ENCODE measurements at places on chromosomes 12 and 14.

DNA sequence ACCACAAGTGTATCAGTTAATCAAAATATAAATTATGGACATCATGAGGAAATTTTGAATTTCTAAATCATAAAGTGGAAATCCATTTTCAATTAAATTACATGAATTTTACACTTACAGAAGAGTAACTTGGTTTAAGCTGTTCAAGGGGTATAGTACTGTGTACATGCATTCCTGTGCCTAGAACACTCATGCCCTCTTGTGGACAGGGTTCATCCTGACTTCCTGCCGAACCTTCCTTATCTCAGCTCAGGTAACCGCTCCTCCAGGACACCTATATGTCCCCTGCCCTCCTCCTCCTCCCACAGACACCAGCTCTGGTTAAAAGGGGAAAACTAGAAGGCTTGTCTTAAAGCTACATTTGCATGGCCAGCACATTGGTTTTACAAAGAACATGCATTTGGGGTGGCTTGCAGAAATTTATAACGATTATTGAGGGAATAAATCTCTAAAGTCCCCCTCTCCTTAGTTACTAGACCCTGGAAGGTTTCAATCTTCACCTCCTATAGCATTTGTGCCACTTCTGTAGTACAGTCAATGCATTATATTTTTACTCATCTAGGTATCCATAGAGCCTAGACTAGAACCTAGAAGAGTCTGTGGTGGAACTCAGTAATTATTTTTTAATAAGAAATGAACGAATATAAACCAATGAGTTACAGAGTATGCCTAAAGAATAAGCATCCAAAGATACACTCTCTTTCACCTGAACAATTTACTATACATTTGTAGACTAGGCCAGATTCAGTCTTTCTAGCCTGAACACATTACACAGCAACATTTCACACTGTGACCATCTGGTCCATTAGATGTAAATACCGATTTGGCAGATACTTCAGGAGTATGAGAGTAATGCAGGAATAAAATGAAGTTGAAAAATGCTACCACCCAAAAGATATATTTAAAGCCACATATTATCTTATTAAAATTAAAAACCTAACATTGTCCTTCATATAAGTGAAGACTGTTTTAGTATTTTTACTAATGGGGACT, 345.6 kb downstream of the PAWR start:
- no peak for DNase-seq

DNA sequence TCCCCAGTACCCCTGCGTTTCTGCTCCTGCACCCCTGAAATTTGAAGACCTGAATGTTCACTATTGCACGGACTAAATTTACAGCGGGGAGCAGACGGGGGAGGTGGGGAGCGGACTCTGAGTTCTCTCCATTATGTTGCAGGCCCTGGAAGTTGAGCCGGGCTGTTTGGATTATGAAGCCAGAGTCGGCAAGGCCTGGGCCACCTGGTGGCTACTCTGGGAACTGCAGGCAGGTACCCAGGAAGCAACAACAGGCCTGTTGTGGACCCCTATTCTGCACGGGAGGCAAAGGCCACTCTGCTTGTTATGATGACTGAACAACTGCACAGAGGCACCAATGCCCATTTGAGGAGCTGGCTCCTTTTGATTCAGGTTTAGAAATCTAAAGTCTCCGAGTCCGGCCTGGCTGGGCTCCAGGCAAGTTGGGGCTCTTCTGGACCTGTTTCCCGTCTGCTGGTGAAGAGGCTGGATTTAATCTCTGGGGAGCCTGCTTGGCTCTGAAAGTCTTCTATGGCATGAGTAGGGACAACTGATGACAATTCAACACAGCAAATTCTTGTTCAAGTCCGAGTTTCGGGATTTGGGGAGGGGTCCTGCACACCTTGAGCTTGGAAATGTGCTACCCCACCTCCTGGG, 34.1 kb upstream of the FAM181A start:
- DNase-seq = peak; percentile 79

- no peak for DNase-seq
These were observed 46.6 kb upstream of the VPS33A start for GRCh38 chr12:122312926-122313325.

DNA sequence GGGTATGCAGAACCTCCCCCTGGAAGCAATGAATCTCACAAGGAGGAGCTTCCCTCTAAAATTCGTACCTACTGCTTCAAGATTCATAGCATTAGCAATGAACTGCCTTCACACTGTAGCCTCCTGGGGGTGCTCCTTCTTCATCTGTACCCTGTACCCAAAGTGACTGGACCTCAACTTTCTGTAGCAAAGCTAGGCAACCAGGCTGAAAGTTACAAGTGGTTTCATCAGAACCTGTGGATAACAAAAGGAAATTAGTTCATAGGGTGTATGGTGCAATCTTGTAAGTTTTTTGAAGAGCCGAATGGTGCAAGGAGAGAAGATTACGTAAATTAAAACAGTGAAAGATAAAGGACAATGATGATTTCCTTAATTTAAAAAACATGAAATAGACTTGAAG, 1541.7 kb upstream of the FLRT2 start:
- DNase-seq = no peak

- DNase-seq = no peak
These were observed 43.5 kb upstream of the P2RX7 start for GRCh38 chr12:121089031-121089812.

DNA sequence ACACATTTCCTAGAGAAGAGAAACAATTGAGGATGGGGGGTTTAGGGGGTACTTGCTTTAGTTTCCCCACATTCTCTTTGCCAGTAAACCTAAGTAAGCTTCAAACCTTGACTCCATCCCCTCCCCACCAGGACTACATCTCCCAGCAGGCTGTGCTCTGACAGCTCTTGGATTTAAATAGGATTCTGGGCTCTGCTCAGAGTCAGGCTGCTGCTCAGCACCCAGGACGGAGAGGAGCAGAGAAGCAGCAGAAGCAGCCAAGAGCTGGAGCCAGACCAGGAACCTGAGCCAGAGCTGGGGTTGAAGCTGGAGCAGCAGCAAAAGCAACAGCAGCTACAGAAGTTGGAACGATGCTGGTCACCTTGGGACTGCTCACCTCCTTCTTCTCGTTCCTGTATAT, 20.6 kb downstream of the RDH12 start:
- DNase-seq = no peak

DNA sequence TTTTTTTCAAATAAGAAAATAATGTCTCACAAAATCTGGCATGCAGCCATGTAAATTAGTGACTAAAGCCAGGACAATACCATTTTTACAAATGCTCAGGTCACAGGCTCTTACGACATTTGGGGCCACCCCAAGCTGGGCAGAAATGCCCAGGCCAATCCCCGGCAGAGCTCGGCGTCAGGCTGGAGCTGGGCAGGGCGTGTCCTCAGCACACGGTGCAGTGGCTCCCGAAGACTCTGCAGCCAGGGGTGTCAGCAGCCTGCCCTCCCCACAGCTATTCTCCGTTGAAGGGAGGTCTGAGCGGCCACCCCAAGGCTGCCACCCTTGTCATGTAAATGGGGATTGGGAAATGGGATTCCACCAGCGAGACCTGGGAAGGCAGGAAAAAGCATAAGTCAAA, 158.6 kb downstream of the DICER1 start:
- DNase-seq = no peak

DNA sequence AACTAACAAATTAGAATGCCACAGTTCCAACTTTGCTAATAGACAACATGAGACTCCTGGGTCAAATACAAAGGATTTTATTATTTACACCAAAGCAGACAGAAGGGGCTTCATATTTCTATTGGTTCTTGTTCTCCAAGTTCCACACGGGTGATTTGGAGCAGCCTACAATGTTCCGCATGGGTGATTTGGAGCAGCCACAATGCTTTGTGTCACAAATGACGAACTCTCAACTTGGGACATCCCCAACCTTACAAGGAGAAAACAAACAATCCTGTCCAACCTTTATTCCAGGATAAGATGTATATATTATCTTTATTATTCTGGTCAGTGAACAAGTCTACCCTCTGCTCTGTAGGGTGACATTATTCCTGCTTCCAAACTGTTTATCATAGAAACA, 694.3 kb upstream of the MGAT4C start:
- no peak for DNase-seq
